ENCODE measurements at places on chromosomes 5 and 9.
A peak's percentile ranks its signal among the peaks of the same experiment; 100 is the strongest.

- no peaks in the 10 kb centered on the region for H3K4me1 ChIP-seq
- H3K27ac ChIP-seq, result no peak overlapping the region
- no peak overlapping the region for H3K4me3 ChIP-seq
- no peaks in the 10 kb centered on the region for H3K36me3 ChIP-seq
These were observed 1.3 kb downstream of the IRX2 start for GRCh38 chr5:2750026-2750757.

GRCh38 chr9:22446950-22447617 lies 460 bp downstream of the DMRTA1 start:
- H3K27me3 ChIP-seq, result no peaks in the 10 kb centered on the region
- peak overlapping the region; percentile 44 for H3K4me3 ChIP-seq
- peak; percentile 64 for DNase-seq
- no peaks in the 10 kb centered on the region for H3K36me3 ChIP-seq
- peaks cover 11% of the 10 kb centered on the region for H3K4me1 ChIP-seq

- no peak overlapping the region for H3K4me3 ChIP-seq
- no peak for DNase-seq
- H3K27ac ChIP-seq, result no peak overlapping the region
- peaks cover 11% of the 10 kb centered on the region for H3K4me1 ChIP-seq
These were observed 91.1 kb upstream of the DMRT1 start for GRCh38 chr9:750249-750967.

GRCh38 chr5:143143973-143144372 lies 259.5 kb downstream of the NR3C1 start:
- H3K4me3 ChIP-seq, result no peak overlapping the region
- H3K27ac ChIP-seq, result no peak overlapping the region
- H3K4me1 ChIP-seq, result no peaks in the 10 kb centered on the region

DNA sequence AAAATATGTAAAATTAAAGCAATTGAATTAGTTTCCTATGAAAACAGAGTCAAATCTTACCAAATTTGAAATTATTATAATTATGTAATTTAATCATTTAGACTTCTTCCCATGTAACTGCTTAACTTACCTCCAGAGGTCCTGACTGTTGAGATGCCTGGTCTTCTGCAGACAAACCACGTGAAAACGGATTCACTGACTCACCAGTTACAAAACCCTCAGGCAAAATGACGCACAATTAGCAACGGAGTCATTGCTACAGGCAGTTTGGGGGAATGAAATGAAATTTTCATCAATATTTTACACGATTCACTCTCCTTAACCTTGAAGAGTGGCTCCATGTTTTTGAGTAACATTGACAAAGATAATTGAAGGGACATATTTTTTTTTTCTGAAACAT lies 460.8 kb downstream of the MTRR start:
- H3K27me3 ChIP-seq, result no peaks in the 10 kb centered on the region
- H3K36me3 ChIP-seq, result no peaks in the 10 kb centered on the region
- no peak for DNase-seq
- no peak overlapping the region for H3K4me3 ChIP-seq
- H3K27ac ChIP-seq, result no peak overlapping the region

DNA sequence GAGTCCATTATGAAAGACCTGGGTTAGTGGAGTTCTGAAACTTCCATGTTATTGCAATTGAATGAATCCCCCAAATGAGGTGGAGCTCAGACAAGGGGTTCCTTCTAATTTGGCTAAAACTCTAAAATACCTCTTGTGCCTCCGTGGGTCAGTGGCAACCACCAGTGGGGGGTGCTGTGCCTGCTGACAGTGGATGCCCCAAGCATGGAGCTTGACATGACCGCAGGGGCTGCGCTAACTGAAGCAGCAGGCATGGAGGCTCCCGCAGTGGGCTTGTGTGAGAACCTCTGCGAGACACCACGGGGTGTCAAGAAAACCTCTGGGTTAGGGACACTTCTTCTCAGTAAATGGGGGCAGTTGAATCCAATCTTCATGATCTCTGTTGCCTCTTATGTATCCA lies 200.5 kb downstream of the DRD1 start:
- no peaks in the 10 kb centered on the region for H3K4me1 ChIP-seq
- no peaks in the 10 kb centered on the region for H3K36me3 ChIP-seq
- H3K27ac ChIP-seq, result no peak overlapping the region
- no peak overlapping the region for H3K4me3 ChIP-seq
- DNase-seq, result no peak
- H3K27me3 ChIP-seq, result no peaks in the 10 kb centered on the region

- H3K4me3 ChIP-seq, result peak overlapping the region; percentile 69
- peaks cover 6% of the 10 kb centered on the region for H3K27me3 ChIP-seq
- H3K36me3 ChIP-seq, result no peaks in the 10 kb centered on the region
- H3K4me1 ChIP-seq, result peaks cover 33% of the 10 kb centered on the region
These were observed 38.6 kb upstream of the GARNL3 start for GRCh38 chr9:127225801-127226625.
